ENCODE measurements at places on chromosomes 12 and 14. TPM values are rescaled to one million over a fixed set of nuclear protein-coding genes. Genes with fewer than 3 reads are reported as not detected.

- peak; percentile 20 for DNase-seq
Measured at GRCh38 chr12:124687917-124688316, 120.5 kb upstream of the NCOR2 start.

- no peak for DNase-seq
Measured at GRCh38 chr12:120761519-120761934, 35.9 kb downstream of the ACADS start.

DNA sequence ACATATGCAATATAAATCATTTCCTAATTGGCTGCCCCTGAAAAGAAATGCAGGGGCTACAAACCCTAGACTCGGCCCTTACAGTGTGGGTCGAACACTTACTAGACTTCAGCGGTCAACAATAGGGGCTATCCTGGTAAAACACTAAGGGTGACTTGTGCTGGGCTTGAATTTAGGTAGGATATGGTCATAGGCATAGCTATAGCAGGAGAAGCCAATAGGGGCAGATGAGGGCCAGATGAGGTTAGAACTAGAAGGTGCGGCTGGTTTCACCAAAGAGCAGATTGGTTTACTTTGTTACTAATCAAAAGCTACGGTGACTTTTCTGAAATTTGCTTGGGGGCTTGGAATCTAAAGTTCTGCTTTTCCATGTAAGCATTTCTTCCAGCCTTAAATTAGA is 282.3 kb upstream of the DIO2 start:
- no peak for DNase-seq

DNA sequence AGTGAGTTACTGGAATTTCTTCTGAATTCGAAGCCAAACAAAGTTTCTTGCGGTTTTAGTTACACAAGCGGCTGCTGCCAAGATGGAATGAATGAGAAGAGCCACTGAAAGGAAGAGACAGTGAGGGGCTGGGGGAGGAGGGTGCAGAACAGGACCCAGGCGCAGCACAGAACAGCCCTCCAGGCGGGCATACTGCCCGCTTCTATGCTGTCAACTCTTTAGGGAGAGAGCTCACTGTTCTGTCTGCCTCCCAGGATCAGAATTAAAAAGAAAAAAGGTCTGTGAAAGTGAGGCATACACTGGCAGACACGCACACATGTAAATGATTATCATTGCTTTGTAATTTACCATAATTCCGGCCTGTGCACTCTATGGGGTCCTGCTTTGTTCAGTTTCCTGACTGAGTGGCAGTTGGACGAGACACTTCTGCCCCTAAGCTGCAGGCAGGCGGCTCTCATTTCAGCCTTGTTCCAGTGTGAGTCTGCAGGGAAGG is 231.6 kb downstream of the CACNA1C start:
- no peak for DNase-seq

GRCh38 chr12:107026806-107027635 is 40.1 kb upstream of the MTERF2 start:
- DNase-seq, result no peak

GRCh38 chr12:94109160-94109559 is 39.2 kb upstream of the PLXNC1 start:
- no peak for DNase-seq

DNA sequence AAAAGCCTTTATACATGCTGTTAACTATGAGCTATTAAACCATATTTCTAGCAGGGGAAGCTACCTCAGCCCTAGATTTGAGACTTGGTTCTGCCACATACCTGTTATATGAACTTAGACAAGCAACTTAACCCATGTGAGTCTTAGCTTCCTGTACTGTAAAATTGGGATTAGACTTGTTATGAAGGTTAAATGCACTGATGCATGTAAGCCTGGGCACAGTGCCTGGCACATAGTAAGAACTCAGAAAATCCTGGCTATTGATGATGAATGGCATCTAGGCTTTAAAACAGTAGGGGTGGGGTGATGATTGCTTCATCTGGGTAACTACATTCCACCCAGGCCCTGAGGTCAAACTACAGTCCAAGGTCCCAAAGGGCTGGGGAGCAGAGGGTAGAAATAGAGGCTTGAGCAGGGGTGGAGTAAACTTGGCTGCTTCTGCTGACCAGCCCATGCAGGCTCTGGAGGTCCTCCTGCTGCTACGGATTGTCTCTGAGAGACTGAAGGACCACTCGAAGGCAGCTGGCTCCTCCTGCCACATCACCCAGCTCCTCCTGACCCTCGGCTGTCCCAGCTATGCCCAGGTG is 11.3 kb downstream of the ESPL1 start:
- DNase-seq, result no peak

The CNPY2 gene
- 134 TPM for total RNA-seq

The COX8C gene
- total RNA-seq, result not detected

GRCh38 chr12:131869871-131870418 is 24.5 kb upstream of the ULK1 start:
- DNase-seq, result no peak

The CLEC1A gene
- total RNA-seq, result not detected

The AICDA gene
- total RNA-seq, result not detected

The PRH2 gene
- not detected for total RNA-seq

- DNase-seq, result no peak
Measured at GRCh38 chr14:25848601-25849000, 749.2 kb downstream of the NOVA1 start.

The HPD gene
- not detected for total RNA-seq

DNA sequence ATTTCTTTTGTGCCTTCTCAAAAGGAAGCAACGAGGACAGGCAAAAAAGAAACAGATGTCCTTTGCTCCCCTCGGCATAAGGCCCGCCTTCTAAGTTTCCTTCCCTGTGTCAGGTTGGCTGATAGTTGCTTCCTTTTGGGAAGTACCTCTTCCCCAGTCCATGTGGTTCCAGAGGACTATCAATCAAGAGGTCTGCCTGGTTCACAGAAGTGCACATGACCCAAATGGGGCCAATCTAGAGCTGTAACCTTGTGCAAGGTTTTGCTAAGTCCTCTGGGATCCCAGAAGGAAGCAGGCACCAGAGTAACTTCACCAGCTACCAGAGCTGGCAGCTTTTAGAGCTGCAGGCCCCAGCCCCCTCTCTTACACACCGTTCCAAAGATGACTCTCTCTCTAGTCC is 42.6 kb downstream of the TMEM63C start:
- DNase-seq, result no peak

The SOAT2 gene
- 0.56 TPM for total RNA-seq

DNA sequence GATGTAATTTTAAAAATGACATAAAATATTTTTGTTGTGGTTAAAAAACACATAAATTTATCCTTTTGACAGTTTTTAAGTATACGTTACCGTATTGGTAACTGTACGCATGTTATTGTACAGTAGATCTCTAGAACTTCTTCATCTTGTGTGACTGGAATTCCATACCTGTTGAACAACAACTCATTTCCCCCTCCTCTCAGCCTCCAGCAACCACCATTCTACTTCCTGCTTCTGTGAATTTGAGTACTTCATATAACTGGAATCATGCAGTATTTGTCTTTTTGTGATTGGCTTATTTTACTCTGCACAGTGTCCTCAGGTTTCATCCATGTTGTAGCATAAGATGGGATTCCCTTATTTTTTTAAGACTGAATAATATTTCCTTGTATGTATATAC is 113.6 kb upstream of the ATF1 start:
- no peak for DNase-seq

DNA sequence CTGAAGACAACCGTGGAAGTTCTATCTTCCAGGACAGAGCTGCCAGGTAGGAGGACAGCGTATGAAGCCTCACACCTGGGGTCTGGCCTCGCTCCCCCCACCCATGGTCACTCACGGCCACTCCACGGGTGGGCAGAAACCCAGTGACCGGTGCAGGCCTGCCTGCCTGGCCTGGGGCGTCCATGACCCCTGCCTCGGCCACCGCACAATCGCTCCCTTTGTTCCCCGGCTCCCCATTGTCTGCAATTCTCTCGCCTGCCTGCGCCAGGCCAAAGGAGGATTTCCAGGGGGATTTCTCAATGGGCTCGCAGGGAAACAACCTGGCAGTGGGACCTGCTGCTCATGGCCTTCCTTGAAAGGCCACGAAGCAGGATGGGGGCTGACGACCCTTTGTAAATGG is 22.6 kb downstream of the CCDC85C start:
- DNase-seq, result no peak

The RNFT2 gene
- total RNA-seq, result 7.4 TPM

DNA sequence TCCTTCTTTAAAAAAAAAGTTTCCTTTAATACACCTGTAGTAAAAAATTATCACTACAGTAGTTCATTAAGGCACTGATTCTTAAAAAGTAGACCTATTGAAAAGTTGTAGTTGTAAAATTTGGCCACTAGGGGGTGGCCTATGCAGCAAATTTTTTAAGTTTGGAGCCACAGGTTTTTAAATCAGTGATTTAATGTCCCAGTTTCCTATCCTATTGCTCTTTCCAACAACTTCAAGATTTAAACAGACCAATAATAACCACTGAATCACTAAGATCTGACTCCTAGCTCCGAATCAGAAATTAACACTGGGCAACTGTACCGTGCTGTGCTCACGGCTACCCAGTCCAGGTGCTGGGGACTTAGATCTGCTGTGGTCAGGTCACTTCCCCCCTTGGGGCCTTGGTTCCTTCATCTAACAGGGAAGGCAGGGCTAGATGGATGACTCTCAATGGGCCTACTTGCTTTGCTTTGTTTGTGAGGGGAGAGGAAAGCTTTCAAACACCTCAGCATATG is 279.3 kb downstream of the MED13L start:
- DNase-seq, result peak; percentile 22

- no peak for DNase-seq
Measured at GRCh38 chr14:95088665-95089064, 68.7 kb downstream of the DICER1 start.

DNA sequence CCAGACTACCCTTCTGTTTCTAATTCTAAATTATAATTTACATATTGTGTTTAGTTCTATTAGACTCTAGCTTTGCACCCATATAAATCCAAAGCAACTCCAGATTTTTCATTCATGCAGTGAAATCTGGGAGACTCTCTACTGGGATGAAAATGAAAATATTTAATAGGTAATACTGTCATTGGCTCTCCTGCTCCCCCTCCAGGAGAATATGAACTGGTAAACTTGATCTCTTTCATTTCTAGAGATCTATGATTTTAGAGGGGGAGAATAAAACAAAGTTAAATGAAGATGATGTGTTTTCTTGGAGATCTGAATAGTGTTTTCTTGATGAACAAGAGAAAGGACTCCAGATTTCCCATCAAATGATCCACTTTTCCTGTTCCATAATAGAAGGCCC is 104.3 kb upstream of the TMCC3 start:
- no peak for DNase-seq

DNA sequence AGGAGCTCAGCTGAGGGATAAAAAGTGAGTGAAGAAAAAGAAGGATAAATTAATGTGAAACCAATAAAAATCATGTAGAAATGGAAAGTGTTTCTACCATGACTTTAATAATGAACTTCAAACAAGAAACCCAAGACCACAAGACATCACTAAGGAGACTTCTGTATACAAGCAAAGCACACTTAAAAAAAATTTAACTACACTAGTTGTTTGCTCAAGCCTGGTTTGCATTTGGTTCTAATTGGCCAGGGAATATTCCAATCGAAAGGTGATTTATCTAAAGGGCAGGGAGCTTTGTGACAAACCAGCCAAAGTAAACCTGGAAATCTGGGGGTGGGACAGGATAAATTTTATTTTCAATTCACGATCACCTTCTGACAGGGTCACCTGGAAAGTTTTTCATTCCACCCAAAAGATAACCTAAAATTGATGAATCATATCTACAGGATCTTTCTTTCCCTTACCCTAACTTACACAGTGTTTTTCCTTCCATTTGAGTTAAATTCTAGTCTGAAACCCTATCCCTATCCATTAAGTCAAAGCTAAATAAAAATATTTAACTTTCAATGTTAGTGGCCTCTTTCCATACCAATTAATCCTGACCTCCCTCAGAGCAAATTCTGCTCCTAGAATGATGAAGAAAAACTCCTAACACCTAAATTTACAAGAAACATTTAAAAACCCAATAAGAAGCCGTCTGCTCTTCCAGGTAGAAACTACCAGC is 2.6 kb downstream of the EGLN3 start:
- no peak for DNase-seq

- DNase-seq, result no peak
Measured at GRCh38 chr12:114167431-114167830, 201.3 kb upstream of the RBM19 start.

- no peak for DNase-seq
Measured at GRCh38 chr14:57051633-57052032, 217.1 kb downstream of the EXOC5 start.
